Fibroblast of lung (primary cell): ENCODE measurements at places on chromosomes 6 and 20. TPM values are rescaled to one million over a fixed set of nuclear protein-coding genes. Genes with fewer than 3 reads are reported as not detected.

RPS18 gene
- total RNA-seq, result 4,034 and 6,125 TPM in 2 replicates

PLCB1 gene
- total RNA-seq, result 9.0 and 13.4 TPM in 2 replicates

MCCD1 gene
- total RNA-seq, result not detected in 2 replicates

CALHM5 gene
- 4.1 and 4.4 TPM in 2 replicates for total RNA-seq

TMEM63B gene
- total RNA-seq, result 22.9 and 42.1 TPM in 2 replicates

NKAIN4 gene
- not detected in 2 replicates for total RNA-seq

SAMD3 gene
- total RNA-seq, result 2.8 and 4.9 TPM in 2 replicates

BCAS1 gene
- total RNA-seq, result under 0.01 and 0.17 TPM in 2 replicates

LPA gene
- total RNA-seq, result not detected in 2 replicates

IMPG1 gene
- total RNA-seq, result not detected in 2 replicates

ARMC12 gene
- 0.50 and 1.0 TPM in 2 replicates for total RNA-seq

RAD21L1 gene
- total RNA-seq, result 0.50 TPM in 1 of 2 replicates, not detected in the other

RNF114 gene
- 50.3 and 65.2 TPM in 2 replicates for total RNA-seq

C6orf58 gene
- total RNA-seq, result not detected in 2 replicates

SSTR4 gene
- total RNA-seq, result not detected in 2 replicates

PNLDC1 gene
- total RNA-seq, result not detected in 2 replicates

ENPP5 gene
- total RNA-seq, result 2.3 and 2.5 TPM in 2 replicates

MUC21 gene
- not detected in 2 replicates for total RNA-seq

SMIM29 gene
- 26.5 and 36.3 TPM in 2 replicates for total RNA-seq

GJA1 gene
- 154 and 209 TPM in 2 replicates for total RNA-seq

SLC25A27 gene
- total RNA-seq, result 12.6 and 18.7 TPM in 2 replicates

CRYBG1 gene
- total RNA-seq, result 2.1 and 10.1 TPM in 2 replicates

PPP1R14C gene
- 0.17 and 0.26 TPM in 2 replicates for total RNA-seq

MYLIP gene
- 2.5 and 4.6 TPM in 2 replicates for total RNA-seq

DCDC2 gene
- under 0.01 TPM in 1 of 2 replicates, not detected in the other for total RNA-seq

PPDPF gene
- total RNA-seq, result 39.5 and 58.0 TPM in 2 replicates

GFRAL gene
- total RNA-seq, result not detected in 2 replicates

PRR18 gene
- total RNA-seq, result not detected in 2 replicates

BANF2 gene
- not detected in 2 replicates for total RNA-seq

DOP1A gene
- 24.7 and 33.7 TPM in 2 replicates for total RNA-seq

IER3 gene
- total RNA-seq, result 42.9 and 43.3 TPM in 2 replicates

KIF6 gene
- total RNA-seq, result 0.77 and 0.83 TPM in 2 replicates

TTK gene
- 0.51 and 6.1 TPM in 2 replicates for total RNA-seq

GRIK2 gene
- total RNA-seq, result under 0.01 and 0.33 TPM in 2 replicates

FKBP1C gene
- 0.26 and 0.99 TPM in 2 replicates for total RNA-seq

ASIP gene
- total RNA-seq, result not detected in 2 replicates

CD164 gene
- 171 and 232 TPM in 2 replicates for total RNA-seq

METTL24 gene
- total RNA-seq, result 2.6 TPM in 2 replicates

KCNQ5 gene
- total RNA-seq, result 4.6 and 4.9 TPM in 2 replicates

MUC22 gene
- total RNA-seq, result not detected in 2 replicates

GATA5 gene
- total RNA-seq, result 0.26 and 0.83 TPM in 2 replicates

RPS6KA2 gene
- 109 and 116 TPM in 2 replicates for total RNA-seq

IPCEF1 gene
- total RNA-seq, result 0.26 and 0.33 TPM in 2 replicates
